ENCODE measurements at places on chromosomes 4 and X.

- no peak for DNase-seq
Measured at GRCh38 chrX:77900688-77901087, 1.4 kb downstream of the COX7B start.

- DNase-seq, result no peak
Measured at GRCh38 chr4:6369035-6369434, 99.4 kb downstream of the WFS1 start.

GRCh38 chr4:1291996-1292702 lies 2.5 kb downstream of the MAEA start:
- DNase-seq, result no peak

DNA sequence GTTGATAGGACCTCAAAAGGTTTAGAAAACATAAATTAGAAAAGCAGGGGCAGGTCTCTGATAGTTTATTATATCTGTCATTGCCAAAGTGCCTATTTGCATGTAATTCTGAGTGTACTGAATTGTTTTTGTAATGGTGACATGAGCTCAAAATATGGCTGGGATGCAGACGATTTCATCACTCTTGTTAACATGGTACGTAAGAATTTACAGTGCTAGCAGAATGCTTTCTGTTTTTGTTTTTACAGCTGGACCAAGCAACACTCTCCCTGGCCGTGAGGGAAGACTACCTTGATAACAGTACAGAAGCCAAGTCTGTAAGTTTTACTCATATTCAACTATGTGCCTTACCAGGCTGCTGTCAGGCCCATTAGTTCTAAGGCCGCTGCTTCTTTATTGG lies 58.1 kb downstream of the PHEX start:
- DNase-seq, result no peak

DNA sequence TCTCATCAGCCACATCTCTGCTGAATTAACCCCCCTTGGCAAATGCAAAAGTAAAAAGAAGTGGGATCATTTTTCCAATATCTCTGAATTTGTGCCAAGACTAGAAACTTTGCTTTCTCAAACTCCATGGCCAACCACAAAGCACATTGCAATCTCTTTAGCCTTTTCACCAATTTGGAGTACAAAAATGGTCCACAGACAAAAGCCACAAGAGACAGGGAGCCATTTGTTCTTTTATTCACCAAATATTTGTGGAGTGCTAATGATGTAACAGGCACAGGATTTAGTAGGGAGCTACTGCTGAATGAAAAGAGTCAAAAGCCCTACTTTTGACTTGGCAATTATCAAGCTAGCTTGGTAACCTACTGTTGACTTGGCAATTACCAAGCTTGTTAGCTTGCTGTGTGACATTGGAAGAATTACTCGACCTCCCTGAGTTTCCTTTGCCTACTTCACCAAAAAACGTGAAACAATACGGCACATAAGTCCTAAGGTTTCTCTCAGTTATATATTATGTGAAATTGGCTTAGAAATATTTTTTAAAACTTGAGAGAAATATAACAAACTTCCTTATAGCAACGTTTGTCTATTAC lies 97.1 kb upstream of the KLF3 start:
- DNase-seq, result no peak

DNA sequence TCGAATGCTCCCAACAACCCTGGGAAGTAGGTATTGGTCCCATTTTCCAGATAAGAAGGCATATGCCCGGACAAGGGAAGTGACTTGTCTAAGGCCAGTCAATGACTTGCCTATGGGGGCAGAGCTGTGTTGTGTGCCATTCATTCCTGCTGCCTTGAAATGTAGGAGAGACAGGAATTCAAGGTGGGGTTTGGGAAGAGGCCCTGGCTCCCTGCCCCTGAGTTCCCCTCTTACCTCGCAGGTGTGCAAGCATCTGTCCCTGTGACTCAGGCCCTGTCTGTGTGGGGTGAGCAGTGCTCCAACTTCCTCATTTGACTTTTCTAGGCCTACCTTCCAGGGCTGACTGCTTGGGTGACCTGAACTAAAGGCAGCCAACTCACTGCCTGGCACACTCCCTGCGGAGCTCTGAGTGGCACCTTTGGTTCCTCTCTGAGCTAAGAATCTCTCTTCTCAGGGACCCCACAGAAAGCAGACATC lies 5.1 kb downstream of the EFNB1 start:
- DNase-seq, result no peak

GRCh38 chr4:48739560-48740019 lies 40.5 kb downstream of the FRYL start:
- DNase-seq, result no peak

GRCh38 chr4:44186850-44187246 lies 261.8 kb downstream of the KCTD8 start:
- DNase-seq, result no peak

- DNase-seq, result no peak
Measured at GRCh38 chr4:1243451-1244080, 5.4 kb downstream of the CTBP1 start.

DNA sequence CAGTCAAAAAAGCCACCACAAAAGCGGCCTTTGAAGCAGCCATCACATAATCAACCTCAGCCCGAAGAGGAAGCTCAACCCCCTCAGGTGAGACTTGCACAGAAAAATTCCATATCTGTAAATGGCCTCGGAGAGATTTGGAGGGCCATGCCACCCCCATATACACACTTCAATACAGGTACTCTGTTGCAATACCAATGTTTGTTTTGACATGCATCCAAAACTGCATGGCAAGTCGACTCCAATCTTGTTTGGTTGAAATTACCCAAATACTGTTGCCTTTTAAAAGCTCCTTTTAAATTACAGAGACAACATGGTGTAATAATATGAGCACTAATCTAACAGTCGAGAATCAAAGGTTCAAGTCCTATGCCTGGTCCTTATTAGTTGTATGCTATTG lies 5.9 kb downstream of the ENAM start:
- no peak for DNase-seq

GRCh38 chr4:182494103-182494502 lies 250.9 kb downstream of the TENM3 start:
- DNase-seq, result no peak

DNA sequence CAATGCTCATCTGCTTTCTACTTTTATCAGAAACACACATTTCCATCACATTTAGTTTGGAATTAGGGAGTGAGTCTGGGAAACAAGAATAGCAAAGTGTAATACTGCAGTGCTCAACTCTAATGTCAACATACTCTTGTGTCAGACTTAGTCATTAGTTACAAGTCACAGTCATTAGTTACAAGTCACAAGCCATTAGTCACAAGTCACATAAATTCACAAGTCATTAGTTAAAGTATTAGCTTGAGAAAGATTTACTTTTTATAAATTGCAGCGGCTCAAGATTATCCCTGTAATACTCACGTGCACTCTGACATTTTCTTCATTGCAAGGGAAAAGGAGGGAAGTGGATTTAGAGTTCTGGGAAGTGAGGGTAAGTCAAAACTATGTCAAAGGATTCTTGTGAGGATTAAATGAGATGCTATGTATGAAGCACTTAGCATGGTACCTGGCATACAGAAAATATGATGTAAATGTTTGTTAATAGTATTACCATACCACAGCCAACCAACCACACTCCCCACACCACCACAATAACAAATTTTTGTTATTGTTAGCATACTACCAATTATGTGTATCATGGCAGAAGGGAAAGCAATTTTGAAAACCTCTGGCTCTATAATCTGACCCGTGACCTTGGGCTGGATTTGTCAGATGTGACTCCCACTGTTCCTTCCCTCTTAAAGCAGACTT lies 116.6 kb downstream of the ARHGAP24 start:
- DNase-seq, result no peak

- no peak for DNase-seq
Measured at GRCh38 chrX:1883772-1884171, 268.9 kb downstream of the ASMT start.

- DNase-seq, result no peak
Measured at GRCh38 chrX:105869701-105870100, 47.4 kb downstream of the NRK start.

DNA sequence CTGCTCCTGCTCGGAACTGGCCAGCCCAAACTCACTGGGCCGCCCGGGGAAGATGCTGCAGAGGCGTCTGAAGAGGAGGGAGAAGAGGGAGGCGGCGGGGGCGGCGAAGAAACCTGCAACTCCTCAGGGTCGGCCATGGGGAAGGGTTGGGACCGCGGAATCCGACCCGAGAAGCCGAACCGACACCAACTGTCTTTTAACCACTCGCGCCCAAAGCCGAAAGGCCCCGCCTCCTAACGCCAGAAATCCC lies at the start of gene C4orf46:
Gene C4orf46, minus strand, starts transcription at position 223 of the 250 bp plus-strand sequence. Its CDS starts 86 bp downstream, at position 137.
- DNase-seq, result no peak

DNA sequence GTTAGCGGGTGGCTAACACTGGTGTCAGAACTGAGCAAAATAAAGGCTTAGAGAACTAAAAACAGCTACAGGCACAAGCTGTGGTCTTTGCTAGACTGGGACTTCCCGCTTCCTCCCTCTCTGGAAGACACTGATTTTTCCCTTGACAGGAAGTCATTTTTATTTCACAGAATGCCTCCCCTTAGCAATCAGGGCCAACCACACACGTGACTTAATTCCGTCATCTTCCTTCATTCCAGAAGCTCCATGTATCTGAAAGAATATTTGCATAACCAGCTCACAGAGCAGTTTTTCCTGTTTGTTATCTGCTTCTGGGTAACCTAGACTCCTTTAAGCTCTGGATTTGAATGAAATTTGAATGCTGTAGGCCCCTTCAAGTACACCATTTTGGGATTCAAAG lies 327.5 kb upstream of the FRG1 start:
- no peak for DNase-seq

GRCh38 chrX:68934421-68934820 lies 105.6 kb downstream of the EFNB1 start:
- DNase-seq, result no peak

DNA sequence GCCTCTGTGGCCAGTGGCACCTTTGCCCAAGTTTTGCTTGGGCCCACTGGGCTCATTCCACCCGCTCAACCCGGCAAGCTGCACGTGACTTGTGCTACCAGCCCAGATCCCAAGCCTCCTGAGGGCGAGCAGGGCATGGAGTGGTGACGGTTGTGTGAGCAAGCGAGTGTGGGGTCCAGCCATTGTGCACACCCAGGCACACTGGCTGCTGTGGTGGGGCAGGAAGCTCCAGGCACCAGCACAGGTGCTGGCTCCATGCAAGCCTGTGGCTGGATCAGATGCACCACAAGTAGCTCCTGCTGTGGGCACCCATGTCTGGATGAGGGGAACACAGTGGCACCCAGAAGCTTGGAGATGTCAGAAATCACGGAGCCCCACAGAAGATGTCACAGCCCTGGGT lies 557.0 kb upstream of the GNPDA2 start:
- DNase-seq, result no peak

- DNase-seq, result peak; percentile 7
Measured at GRCh38 chr4:88219099-88219498, 60.7 kb upstream of the ABCG2 start.

DNA sequence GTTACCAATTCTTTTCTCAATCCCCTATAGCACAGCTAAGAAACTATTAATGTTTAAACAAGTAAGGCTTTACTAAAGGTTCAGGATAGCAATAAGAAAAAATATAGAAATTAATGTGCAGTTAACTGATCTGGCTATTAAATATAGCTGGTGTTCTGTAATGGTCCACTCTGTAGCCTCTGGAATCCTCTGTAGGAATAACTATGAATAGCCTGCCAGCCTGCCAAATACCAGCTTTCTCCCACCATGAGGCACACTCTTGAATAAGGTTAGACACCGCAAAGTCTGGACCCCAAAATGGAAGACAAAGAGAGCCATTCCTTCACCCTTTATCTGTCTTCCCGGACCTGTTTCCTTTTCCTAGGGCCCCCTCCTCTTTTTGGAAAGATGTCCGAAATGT lies 30.6 kb downstream of the CEP44 start:
- no peak for DNase-seq

GRCh38 chr4:18397681-18398390 lies 376.3 kb upstream of the LCORL start:
- DNase-seq, result no peak

GRCh38 chrX:153456161-153456560 lies 10.3 kb upstream of the TREX2 start:
- no peak for DNase-seq

DNA sequence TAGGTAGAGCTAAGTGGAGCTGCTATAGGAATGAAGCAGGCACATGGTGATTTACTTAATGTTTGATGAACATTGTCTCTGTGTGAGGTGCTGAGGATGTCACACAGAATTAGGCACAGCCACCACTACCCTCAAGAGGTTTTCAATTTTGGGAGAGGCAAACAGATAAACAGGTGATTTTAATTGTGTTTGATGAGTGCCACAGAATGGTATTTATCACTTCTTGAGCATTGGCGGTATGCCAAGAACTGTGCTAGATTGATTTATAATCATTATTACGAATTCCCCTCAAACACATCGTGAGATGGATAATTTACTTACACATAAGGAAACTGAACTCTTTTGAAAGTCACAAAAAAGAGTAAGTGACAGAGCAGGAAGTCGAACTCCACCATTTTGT lies 74.8 kb downstream of the FREM3 start:
- no peak for DNase-seq

GRCh38 chrX:30190426-30190825 lies 24.9 kb upstream of the MAGEB2 start:
- no peak for DNase-seq

DNA sequence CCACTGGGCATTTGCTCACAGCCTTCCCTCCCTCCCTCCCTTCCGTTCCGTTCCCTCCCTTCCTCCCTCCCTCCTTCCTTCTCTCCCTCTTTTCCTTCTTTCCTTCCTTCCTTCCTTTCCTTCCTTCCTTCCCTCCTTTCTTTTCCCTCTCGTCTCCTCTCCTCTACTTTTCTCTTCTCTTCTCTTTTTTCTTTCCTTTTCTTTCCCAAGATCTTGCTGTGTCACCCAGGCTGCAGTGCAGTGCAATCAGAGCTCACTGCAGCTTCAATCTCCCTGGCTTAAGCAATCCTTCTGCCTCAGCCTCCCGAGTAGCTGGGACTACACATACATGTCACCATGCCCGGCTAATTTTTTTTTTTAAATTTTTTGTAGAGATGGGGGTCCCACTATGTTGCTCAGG lies 26.7 kb upstream of the ING2 start:
- DNase-seq, result no peak

DNA sequence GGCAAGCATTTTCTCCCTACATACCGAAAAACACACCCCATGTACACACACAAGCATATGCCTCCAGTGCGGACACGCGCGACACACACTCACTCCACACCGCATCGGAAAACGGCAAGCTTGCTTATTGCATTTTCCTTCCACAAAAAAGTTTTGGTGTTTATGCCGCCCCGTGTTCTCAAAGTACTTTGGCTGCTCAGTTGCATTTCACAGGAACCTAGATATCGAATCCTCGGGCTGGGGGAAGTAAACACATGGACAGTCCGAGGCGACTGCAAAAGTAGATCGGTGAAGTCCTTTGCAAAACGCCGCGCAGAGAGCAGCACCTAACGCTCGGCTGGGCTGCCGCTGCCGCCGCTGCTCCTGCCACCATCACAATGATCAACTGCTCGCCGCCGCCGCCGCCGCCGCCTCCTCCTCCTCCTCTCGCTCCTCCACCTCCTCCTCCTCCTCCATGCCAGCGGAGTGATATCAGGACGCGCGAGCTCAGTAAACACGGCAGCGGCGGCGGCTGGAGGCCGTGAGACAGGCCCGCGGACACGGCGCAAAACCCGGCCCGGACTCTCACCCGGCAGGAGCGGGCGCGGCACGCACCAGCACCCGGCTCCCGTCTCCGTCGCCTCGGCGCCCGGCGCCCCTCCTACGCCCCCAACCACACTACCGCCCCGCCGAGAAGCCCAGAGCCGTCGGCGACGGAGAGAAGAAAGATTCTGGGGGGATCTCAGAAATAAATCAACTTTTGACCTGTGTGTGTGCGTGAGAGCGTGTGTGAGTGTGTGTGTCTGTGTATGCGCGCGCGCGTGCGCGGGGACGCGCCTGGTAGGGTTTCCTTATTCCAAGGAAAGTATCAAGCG lies at the start of gene MAML3:
Gene MAML3, minus strand, starts transcription at position 467 of the 854 bp plus-strand sequence. CDS start 857 bp downstream, outside the sequence.
- DNase-seq, result peak; percentile 61
